ENCODE measurements at places on chromosomes 2 and 18.

DNA sequence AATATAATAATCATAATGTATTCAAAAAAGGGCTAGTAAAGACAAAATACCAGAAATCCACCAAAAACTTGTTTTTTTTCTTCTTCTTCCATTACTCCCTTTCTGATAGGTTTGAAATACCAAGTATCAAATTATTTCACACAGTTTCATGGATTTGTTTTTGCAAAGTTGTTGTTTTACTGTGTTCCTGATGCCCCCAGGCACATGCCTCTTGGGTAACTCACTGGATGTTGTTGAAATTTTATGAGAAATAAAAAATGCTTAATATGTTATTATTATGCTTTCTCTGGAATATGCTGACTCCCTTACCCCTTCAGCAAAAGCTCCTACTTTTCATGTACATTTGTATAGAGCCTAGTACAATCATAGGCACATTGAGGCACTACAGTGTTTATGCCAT, 419.6 kb downstream of the NRXN1 start:
- no peak for DNase-seq

DNA sequence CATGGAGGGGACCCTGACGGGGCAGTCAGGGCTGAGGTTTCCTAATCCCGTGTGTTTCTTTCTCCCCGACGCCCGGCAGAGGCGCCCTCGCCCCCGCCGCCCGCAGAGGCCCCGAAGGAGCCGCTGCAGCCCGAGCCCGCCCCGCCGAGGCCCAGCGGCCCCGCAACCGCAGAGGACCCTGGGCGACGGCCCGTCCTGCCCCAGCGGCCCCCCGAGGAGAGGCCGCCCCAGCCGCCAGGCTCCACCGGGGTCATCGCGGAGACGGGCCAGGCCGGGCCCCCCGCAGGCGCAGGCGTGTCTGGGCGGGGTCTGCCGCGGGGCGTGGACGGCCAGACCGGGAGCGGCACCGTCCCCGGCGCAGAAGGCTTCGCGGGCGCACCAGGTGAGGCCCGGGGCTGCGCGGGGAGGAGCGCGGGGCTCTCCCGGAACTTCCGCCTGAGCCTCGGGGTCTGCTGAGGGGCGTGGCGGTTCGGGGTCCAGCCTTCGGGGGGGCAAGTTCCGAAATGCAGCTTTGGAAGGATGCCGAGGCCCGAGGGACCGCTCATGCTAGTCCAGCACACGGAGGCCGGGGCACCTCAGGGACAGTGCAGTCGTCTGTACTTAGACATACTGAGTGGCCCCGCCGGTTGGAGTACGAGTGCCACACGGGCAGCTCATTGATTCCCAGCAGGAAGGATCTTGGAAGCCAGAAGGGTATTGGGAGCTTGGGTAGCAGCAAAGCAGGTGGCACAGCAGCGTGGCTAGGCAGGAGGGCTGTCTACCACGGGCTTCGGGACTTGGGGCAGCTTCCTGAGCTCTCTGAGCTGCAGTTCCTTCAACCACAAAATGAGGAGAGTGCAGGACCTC, 60.1 kb downstream of the EMILIN2 start:
- peak; percentile 26 for DNase-seq

- no peak for DNase-seq
These were observed 61.1 kb downstream of the PRKCE start for GRCh38 chr2:45712570-45712969.

DNA sequence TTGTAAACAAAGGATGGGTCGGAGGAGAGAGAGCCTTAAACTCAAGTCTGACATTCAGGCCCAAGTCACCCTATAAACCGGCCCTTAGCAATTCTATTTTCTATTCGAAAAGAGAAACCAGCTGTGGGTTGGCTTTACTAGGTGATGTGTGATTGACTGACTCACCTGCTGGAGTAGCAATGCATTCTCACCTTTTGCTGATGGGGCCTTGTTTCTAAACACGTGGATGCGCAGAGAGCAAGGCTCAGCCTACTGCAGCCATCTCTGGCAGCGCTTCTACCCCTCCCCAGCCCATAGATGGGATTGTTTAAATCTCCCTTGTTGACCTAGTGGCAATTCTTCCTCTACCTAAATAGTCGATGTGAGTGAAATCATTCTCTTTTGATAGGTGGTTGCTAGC, 138.5 kb downstream of the MEIS1 start:
- no peak for DNase-seq
